Renal cortex interstitium (tissue), 15 donors: ENCODE measurements at places on chromosomes 5 and 9. TPM values are rescaled to one million over a fixed set of nuclear protein-coding genes. Genes with fewer than 3 reads are reported as not detected.

IFNA13 gene
- polyA plus RNA-seq = not detected

OSMR gene
- 11.0 TPM for polyA plus RNA-seq

ASPN gene
- polyA plus RNA-seq = 14.1 TPM

CD74 gene
- polyA plus RNA-seq = 372 TPM

DUSP1 gene
- polyA plus RNA-seq = 53.9 TPM

HAVCR2 gene
- polyA plus RNA-seq = 4.5 TPM

GDA gene
- 0.66 TPM for polyA plus RNA-seq

- DNase-seq = no peak
These were observed 80.3 kb downstream of the RXRA start for GRCh38 chr9:134406366-134407120.

GRCh38 chr5:74028406-74028805 is 402.4 kb downstream of the ARHGEF28 start:
- no peak for DNase-seq

- DNase-seq = no peak
These were observed 330.7 kb downstream of the PTPRD start for GRCh38 chr9:10282084-10282483.

GRCh38 chr5:36945687-36946086 is 69.1 kb downstream of the NIPBL start:
- DNase-seq = no peak

DNA sequence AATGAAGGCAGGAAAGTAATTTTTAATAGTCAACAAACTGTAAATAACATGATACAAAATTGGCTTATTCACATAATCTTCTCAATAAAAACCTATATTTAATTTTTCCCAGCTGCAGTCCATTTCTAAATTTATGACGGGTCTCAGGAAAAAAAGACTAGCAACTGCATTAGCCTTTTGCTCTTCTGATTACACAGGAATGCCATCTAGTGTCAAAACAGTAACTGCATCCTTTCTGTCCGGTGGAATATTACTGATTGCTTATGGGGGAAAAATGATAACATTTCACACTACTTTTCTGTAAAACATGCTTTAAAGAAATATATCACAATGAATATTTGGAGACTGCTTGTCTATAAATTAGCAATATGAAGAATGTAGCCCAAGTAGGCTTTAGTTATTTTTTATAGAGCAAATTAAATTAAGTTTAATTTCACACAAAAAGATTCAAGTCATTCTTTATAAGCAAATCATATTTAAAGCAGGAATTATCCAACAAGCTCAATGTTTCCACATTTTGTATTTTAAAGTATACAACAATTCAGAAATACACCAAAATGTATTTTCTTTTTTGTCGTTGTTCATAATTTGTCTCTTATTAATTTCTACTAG is 534.7 kb downstream of the CDH10 start:
- no peak for DNase-seq

DNA sequence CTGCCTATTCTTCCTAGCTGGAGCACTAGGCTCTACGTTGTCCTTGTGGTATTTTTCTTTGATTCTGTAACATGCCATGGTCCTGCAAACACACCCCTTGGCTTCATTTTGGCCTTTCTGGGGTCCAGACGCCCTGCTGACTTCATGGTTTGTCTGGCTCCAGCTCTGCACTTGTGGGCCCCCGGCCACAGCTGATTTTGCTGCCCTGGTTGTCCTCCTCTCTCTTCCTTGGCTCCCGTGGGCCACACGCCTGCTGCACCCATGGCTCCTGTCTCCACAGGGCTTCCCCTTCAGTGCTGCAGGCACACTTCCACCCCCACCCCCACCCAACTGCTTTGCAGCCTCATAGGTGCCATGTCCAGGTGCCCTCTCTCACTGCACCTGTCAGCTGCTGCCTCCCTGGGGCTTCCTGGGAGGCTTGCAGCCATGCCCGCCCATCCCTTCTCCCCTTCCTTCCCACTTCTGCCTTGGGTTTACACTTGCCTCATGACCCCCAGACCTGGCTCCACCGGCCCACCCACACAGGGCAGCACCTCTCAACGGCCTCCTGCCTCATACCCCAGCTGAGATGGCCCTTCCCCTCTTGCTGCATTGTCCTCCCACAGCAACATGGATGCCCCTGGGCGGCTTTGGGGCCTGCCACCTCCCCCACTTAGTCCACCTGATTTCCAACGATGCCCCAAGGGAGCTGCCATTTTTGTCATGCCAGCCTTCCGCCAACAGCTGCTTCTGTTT is 25.6 kb downstream of the SLC6A3 start:
- DNase-seq = no peak

DNA sequence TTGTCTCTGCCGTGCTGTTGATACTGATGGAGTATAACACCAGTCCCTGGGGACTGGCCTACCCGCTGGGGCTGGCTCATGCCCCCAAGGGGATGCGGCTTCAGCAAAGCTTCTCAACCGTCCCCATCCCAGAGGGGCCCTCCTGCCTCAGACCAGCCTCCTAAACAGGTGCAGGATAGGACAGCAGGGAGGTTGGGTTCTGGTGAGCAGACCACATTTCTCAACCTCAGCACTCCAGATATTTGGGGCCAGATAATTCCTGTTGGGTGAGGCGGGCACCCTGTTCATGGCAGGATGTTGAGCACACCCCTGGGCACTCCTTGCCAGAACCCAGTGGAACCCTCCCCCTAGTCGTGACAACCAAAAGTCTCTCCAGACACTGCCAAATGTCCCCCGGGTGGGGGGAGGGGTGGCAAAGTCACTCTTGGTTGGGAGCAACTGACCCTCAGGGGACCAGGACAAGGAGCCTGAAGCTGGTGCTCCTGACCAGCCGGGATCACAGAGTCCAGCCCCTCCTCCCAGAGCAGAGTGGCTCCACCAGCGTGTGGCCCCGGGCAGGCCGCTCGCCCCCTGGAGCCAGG is 107.8 kb downstream of the ZNF354C start:
- no peak for DNase-seq

- DNase-seq = no peak
These were observed 240.9 kb downstream of the IRX1 start for GRCh38 chr5:3836528-3836927.

DNA sequence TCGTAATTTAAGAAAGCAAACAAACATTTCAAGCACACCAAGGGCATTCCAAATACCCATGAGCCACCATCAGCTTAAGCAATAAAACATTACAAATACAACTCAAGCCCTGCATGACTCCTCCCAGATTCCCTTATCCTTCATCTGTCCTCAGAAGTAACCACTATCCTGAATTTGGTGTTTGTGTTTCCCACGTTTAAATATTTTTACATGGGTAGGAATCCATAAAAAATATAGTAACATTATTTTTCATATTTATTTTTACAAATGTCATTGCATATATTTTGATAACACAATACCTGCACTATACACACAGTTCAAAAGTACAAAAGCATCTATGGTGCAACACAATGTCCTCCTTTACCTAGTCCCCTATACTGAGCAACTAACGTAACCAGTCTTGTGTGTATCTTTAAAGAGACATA is 6.4 kb downstream of the PRKAA1 start:
- DNase-seq = no peak

DNA sequence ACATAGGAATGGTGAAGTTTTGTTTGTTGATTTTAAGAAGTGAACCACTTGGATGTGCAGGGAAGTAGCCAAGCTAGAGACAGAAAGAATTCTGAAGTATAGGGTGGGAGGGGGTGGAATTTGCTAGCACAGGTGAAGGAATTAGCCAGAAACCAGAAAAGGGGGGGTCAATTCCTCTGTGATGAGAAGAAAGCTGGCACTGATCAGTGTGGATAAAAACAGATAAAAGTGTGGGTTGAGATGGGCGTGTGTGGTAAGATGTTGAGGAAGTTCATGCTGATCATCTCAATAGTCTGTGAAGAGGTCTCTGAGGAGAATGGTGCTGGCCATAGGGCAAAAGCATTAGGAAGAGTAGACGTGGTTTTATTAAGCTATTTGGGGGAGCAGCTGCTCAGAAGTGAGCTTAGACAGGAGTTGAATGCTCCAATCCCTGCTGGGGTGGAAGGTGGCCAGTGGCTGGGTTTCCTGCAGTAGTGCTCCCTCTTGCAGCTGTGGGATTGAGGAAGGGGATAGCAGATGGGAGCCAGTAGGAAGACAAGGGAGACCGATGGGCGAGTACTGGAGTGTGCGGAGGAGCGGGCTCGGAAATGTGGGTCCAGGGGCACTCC is 88.7 kb upstream of the ELL2 start:
- no peak for DNase-seq

GRCh38 chr9:120935383-120935857 is 8.8 kb upstream of the TRAF1 start:
- no peak for DNase-seq

- no peak for DNase-seq
These were observed 193.3 kb downstream of the LURAP1L start for GRCh38 chr9:12968093-12968492.

DNA sequence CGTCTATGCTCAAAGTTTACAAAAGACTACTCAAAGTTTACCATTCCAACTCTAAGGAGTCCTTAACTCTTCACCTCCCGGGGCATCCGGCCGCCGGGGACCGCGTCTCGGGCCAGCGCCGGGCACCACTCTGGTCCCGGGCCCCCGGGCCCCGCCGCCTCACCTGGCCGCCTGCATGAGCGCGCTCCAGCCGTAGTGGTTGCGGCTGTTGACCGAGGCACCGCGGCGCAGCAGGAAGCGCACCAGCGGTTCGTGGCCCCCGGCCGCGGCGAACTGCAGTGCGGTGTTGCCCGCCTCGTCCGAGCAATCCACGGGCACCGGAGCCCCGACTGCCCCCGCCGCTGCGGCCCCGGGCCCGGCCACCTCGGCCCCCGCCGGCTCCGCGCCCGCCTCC is 388 bp downstream of the ANKS6 start:
- DNase-seq = no peak

DNA sequence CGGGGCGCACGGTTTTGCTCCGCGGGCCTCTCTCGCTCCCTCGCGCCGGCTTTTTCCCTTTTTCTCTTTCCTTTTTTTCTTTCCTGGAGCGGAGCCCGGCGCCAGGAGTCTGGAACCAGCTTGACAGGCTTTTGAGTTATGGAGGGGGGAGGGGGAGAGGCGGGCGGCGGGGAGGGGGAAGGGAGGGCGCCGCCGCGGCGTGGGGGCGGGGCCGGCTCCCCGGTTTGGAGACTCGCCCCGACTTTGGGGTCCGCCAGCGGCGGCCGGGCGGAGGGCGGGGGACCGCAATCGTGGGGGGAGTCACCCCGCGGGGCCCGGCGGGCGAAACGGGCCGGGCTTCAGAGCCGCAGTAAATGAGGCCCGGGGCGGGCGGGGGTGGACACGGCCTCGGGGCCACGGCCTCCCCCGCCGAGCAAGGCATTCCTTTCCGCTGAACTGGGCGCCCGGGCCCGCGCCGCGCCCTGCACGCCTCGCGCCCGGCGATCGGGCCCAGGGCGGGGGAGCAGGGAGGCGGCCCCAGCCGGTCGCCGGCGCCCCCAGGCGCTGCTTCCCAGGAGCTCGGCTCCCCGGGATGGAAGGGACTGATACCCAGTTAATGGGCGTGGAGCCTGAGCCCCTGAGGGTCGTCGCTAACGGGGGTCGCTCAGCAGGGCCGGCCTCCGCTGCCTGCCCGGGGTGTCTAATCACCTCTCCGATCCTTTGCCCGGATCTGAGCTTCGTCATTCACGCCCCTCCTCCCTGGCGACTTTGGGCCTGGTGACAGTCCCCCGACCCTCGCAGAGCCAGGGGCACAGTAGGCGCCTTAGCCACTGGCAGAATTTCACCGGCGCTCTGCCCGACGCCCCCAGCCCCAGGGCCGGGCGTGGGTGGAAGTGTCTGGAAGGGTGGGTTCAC is 138.1 kb downstream of the C9orf50 start:
- peak; percentile 86 for DNase-seq

DNA sequence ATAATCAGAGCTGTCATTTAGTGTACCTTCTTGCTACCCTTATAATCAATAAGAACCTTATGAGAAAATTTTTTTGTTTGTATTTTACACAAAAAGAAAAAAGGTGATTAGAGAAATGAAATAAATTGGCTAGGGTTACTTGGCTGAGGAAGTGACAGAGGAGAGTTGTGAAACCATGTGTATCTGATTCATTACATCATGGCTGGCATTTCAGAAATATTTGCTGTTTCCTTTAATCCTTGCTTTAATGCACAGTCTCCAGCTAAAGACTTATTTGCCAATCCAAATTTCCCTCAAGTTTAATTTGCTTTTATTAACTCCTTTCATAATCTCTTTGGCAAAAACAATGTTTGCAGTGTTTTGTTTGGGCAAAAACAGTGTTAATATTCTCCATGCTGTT is 543.1 kb downstream of the KIF4B start:
- no peak for DNase-seq

GRCh38 chr5:173278172-173278571 is 43.2 kb upstream of the NKX2-5 start:
- DNase-seq = no peak

- DNase-seq = no peak
These were observed 566.0 kb downstream of the CAAP1 start for GRCh38 chr9:26326563-26326962.

GRCh38 chr5:67215519-67216471 is 19.2 kb upstream of the CD180 start:
- no peak for DNase-seq

DNA sequence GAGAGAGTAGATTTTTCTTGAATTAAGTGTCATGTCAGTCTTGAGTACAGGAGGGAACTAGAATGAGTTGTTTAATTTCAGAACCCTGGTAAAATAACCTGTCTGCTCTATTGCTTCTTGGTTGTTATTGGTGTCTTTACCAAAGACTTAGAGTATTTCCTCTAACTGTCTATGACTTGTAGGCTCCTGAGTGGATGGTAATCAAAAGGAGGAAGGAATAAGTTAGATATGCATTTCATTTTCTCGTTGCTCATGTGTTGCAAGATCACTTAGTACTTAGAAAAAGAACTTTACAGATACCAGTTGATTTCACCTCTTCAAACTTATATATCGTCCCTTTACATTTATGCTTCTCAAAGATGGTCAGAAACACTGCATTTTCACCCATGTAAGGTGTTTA is 31.1 kb downstream of the UHRF2 start:
- no peak for DNase-seq

GRCh38 chr9:87564111-87564510 is 66.4 kb downstream of the DAPK1 start:
- no peak for DNase-seq

- DNase-seq = no peak
These were observed 585.3 kb downstream of the EBF1 start for GRCh38 chr5:158514319-158514985.

- no peak for DNase-seq
These were observed 943 bp downstream of the SFXN1 start for GRCh38 chr5:175479125-175479881.

DNA sequence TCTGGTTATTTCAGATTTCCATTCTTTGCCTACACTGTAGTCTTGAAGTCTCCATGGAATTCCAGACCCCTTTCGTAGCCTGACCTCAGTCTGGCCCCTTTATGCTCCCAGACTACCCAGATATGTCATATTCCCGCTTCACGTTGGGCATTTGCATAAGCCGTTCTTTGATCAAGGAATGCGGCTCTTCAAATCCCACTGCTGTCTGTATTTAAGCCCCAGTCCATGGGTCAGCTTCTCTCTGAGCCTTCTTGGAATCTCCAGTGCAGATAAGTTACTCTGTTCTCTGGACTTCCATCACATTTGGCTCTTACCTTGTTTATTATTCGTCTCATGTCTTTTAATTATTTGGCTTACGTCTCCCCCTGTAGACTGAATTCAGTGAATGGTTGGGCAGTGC is 97.4 kb downstream of the PARP8 start:
- DNase-seq = no peak
